Left renal pelvis (tissue), 4 donors: ENCODE measurements at places on chromosomes 4 and X. TPM values are rescaled to one million over a fixed set of nuclear protein-coding genes. Genes with fewer than 3 reads are reported as not detected.

PCDH18 gene
- polyA plus RNA-seq = 133 TPM

DNA sequence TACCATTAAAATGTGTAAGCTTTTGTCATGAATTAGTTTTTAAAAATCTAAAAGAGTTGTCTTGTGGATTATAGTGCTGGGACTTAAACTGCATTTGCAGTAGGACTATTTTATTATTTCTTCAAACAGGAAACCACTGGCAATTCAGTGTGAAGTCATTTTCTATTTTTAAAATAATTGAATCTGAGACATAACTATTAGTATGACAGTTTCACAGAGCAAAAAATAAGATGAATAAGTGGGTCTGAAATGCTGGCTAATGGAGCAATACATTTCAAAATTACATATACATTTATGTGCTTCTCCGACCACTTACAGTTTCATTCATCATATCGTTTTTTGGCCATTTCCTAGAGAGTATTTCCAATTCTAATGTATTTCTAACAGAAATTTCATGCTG lies 75.3 kb upstream of the RAPGEF2 start:
- no peak for DNase-seq

- no peak for DNase-seq
These were observed 4.9 kb upstream of the WDFY3 start for GRCh38 chr4:84971319-84971932.

DNA sequence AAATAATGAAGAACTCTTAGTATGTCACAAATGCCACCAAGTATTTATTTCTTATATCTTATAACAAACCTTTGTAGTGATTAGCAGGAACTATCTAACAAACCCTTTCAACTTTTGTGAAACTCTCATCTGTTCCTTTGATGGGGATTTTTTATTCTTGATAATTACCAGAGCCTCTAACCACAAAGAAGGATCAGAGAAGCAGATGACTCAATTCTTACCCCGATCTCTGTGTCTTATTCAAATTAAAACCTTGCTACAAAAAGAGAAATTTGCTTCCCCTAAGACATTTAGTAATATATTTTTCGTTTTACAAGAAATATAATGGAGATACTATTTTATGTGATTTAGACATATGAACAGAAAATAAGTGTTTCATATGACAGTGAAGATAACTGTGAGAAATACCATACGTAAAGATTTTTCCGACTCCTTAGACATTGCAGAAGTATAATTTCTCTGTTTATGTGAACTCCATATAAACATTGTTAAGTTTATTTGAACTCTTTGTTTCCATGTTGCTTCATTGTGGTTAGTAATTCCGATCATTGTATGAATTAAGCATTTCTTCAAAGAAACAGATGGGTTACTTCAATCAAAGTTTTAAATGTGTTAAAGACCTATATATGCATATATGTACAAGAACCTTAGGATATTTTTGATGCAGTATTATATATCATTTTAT lies 205.4 kb downstream of the CFAP299 start:
- DNase-seq = no peak

ITM2A gene
- 943 TPM for polyA plus RNA-seq

- DNase-seq = no peak
These were observed 16.0 kb downstream of the AMELX start for GRCh38 chrX:11309220-11309619.

HHIP gene
- 4.8 TPM for polyA plus RNA-seq
